ENCODE measurements at places on chromosomes 6 and 20.
A peak's percentile ranks its signal among the peaks of the same experiment; 100 is the strongest.

DNA sequence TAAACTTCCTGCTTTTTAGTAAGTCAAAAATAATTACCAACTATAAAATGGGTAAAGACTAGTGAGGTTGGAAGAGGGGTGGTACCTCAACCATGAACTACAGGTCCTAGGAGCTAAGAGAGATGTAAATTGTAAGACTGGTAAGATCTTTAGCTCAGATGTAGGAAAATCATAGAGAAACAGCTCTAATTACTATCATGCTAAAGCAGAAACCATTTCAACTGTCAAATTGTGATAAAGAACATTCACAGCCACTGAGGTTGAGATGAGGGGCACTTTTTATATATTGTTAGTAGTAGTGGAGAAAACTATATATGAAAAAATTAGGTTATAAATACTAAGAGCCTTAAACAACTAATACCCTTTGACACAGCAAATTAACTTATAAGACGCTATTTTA is 20.0 kb downstream of the CDK19 start:
- no peak for DNase-seq

DNA sequence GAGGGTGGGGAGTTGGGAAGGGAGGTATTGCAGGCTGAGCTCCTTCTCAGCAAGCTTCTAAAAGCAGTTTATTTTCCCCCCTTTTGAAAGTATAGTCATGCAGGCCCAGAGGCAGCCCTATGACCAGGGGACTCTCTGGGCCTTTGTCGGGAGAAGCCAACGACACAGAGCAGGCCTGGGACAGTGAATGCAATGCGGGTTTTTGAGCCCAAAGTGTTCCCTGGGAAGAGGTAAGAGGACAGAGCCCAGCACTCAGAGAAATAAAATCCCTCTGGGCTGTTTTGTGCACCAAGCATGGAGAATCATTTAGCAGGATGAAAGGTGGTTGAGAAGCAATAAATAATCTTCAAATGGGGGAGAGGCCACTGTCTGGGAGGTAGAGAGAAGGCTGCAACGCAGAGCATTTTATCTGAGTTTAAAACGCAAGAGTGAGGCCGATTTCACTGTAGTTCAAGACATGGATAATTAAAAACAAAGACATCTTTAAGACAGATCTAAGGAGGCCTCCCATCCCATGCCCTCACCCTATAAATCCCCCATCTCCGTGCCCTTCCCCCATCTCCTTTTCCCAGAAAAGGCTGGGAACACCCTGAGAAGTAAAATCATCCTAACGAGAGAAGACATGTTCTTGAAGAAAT is 237.5 kb downstream of the CDC5L start:
- no peak for DNase-seq

DNA sequence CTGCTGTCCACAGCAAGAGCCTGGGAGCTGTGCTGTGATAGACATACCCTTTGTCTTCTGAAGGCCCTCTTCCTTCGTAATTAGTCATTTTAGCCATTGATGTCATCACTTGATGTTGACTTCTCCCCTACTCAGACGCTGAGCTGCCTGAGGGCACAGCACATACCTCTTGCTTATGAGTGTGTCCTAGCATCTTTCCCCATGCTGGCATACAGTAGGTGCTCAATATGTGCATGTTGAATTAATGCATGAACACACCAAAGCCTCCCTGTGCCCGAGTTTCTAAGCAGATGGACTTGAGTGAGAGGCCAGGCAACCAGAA is 35.8 kb upstream of the FAM83D start:
- DNase-seq: peak; percentile 17

- DNase-seq: no peak
Observed at GRCh38 chr20:51547951-51548350, 5.4 kb upstream of the NFATC2 start.

GRCh38 chr20:51335329-51335841 is 207.1 kb downstream of the NFATC2 start:
- DNase-seq: no peak

DNA sequence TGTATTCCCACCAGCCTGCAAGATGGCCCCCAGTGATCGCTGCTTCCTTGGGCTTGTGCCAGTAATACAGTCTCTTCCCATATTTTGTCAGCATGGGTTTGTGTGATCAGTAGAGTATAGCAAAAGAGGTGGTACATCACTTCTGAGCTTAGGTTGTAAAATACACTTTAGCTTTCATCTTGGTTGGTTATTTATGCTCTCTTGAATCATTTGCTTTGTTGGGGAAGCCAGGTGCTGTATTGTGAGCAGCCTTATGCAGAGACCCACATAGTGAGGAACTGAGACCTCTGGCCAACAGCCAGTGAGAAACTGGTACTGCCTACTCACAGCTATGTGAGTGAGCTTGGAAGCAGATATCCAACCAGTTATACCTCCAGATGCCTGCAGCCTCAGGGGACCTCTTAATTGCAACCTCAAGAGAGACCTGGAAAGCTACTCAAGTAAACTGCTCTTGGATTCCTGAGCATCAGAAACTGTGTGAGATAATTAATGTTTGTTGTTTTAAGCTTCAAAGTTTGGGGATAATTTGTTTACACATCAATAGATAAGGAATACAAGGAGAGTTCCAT is 229.3 kb downstream of the FARS2 start:
- no peak for DNase-seq

GRCh38 chr20:50413088-50413500 is 97.1 kb upstream of the PTPN1 start:
- DNase-seq: no peak

- no peak for DNase-seq
Observed at GRCh38 chr20:18742841-18743240, 70.7 kb upstream of the SCP2D1 start.

GRCh38 chr6:110643175-110643574 is 166.8 kb upstream of the SLC22A16 start:
- DNase-seq: no peak

- DNase-seq: no peak
Observed at GRCh38 chr6:42385339-42385738, 66.4 kb downstream of the TRERF1 start.

DNA sequence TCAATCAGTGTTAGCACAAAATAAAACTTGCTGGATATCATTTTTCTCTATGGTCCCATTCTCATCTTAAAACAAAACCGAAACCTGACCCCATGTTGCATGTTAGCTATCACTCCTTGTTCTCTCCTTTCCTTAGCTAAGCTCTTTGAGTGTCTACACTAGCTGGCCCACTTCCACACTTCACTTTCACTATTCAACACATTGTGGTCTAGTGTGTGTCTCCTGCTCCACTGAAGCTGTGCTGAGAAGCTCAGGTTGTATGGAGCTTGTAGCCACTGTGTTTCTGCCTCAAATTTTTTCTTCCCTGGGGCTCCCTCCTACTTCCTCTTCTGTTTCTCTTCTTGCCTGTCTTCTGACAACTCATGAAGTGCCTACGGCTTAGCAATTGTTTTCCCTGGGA is 223.0 kb downstream of the NKAIN2 start:
- DNase-seq: no peak

DNA sequence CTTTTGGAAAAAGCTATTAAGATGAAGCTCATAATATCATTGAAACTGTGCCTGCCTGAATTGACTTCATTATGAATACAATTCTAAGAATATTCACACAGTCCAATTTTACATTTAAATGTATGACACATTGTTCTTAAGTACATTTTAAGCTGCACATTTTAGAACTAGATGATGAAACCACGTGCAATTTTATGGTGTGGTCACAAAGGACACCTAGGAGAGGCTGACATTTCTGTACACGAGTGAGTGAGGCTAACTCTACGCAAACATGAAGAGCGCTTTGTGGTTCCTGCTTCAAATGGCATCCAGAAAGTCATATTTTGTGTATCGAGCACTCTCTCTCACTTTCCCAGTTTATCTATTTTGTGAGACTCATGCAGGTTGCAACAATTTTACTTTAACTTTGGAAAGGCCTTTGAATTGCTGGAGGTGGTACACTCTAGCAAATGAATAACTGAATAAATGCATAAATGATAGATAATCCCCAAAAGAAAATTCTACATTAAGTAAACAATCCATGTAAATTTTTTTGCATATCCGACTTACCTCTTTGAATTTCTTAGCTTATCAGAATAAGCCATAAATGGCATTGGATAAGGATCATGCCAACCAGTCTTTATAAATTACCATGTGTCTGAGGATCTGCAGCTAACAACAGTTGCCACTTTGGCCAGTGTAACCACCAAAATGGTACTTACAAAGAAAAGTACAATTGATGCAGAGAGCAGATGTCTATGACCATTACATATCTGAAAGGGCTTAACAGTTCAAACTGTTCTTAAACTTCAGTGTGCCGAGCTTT is 97.3 kb downstream of the NRSN1 start:
- no peak for DNase-seq

- DNase-seq: no peak
Observed at GRCh38 chr6:12621754-12622153, 94.8 kb upstream of the PHACTR1 start.

GRCh38 chr20:951384-952169 is 35.4 kb upstream of the ANGPT4 start:
- DNase-seq: no peak

DNA sequence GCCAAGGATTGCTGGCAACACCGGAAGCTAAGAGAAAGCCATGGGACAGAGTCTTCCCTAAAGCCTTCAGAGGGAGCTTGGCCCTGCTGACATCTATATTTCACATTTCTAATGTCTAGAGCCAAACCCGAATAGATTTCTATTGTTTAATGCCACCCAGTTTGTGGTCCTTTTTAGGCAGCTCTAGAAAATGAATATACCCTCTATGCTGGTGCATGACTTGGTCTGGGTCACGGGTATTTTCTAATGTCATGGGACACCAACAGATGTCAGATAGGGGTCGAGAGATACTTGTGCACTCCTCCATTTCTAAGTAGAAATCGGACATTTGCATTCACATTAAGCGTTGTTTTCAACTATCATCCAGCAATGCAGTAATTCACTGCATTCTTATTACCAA is 37.0 kb upstream of the SOX4 start:
- DNase-seq: no peak

- DNase-seq: no peak
Observed at GRCh38 chr6:15588971-15589634, 73.7 kb downstream of the DTNBP1 start.

GRCh38 chr6:116099036-116099435 is 1.6 kb upstream of the NT5DC1 start:
- DNase-seq: no peak

DNA sequence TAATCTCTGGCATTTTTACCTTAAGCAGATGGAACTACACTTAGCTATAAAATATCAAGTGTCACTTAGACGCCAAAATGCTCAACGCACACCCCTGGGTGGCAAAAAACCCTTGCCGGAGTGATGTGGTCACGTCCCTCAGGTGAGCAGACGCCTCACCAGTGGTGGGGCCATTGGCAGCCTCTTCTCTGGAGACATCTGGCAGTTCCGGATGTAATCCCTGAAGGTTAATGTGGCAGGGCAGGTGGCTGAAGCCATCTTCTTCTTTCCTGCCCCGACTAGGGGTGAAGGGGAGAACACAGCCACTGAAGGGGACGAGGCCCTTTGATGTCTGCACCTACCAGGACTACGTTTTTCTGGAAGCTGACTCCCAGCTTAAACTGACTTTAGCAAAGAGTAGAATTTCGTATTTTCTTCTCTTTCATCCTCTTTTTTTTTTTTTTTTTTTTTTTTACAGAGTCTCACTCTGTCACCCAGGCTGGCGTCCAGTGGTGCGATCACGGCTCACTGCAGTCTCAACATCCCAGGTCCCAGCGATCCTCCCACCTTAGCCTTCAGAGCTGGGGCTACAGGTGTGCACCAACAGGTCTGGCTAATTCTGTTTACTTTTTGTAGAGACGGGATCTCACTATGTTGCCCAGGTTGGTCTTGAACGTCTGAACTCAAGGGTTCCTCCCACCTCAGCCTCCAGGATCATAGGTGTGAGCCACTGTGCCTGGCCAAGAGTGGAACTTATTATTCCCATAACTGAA is 152.1 kb downstream of the TTLL2 start:
- no peak for DNase-seq

- DNase-seq: no peak
Observed at GRCh38 chr20:57993716-57994431, 234.6 kb downstream of the ANKRD60 start.

DNA sequence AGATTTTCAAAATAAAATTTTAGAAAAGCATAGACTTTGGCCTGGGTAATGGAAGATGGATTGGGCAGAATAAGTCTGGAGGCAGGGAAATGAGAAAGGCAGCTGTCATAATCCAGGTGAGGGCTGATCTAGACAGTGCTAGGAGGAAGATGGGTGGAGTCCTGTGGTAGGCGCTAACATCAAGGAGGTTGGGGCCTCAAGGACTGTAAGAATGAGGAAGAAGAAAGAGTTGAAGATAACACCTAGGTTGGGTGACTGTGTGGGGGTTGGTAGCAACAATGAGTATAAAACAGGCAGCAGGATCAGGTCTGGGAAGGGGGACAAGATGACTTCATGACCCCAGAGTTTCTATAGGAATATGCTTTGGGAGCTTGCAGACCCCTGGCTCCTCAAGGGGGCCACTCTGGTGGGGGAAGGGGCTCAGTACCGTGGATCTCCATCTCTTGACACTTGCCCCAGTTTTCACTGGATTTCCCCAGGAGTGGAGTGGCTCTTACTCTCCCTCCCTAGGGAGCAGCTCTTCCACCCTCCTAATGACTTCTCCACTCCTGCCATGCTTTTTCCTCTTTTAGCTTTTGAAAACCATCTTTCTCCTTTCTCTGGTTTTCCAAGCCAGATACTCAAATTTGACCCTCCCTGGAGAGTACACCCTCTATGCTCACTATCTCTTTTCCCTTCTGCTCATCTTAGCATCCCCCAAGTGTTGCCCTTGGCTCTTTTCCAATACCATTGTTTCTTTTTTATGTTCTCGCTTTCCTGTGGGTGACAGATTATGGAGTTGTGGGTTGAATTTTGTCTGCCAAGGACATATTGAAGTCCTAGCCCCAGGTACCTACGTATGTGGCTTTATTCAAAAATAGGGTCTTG is 14.8 kb downstream of the TRIM31 start:
- no peak for DNase-seq

DNA sequence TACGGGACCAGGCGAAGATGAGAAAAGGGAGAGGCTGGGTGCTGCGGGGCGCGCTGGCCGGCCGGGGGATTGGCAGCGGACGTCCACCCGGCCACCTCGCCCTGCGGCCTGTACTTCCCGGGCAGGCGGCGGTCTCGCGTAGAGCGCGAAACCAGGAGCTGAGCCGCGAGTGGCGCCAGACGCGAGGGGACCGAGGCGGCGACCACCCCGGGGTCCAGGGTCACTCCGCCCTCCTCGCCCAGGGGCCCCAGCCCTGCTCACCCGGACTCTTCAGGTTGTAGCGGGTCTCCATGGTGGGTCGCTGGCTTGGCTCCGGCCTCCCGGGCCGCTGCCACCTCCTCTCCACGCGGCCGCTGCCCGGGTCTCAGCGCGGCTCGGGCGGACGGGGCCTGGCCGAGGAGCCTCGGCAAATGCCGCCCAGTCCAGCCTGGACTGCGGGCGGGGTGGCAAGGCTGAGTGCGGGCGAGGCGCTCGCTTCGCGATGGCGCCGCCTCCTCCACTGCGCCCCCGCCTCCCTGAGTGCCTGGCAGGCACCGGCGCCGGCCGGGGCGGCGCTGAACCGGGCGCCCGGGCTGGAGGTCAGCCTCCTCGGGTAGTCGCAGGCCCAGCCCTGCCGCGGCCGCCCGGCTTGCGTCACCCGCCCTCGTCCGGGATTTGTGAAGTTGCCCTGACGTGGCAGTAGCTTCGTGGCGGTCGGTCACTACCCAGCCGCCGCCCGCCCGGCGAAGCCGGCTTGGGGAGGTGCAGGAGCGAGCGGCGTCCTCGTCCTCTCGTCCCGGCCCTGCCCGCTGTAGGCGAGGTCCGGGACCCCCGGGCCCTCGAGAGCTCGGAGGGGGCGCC is at the start of gene UBE2J1:
TSS of gene UBE2J1 (minus strand) at position 445 of the 840 bp plus-strand sequence. CDS start at position 292, 153 bp downstream.
- peak; percentile 82 for DNase-seq
